ENCODE measurements at places on chromosomes 6 and 20.

DNA sequence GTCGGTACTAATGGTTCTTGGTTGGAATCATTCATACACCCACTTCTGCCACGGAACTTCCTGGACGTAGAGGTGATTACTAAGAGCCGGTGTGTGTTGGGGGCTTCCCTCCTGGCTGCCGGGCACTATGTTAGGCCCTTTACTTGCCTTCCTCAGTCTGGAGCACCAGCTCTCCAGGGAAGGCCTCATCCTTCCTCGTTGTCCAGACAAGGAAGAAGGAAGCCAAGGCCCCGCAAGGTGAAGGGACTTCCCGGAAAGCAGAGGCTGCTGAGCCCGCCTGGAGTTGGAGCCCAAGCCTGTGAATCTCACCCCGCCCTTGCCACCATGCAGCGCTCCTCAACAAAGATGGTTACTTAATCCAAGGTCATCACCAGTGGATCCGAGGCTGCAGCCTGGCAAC is 26.2 kb downstream of the AAR2 start:
- DNase-seq, result no peak

DNA sequence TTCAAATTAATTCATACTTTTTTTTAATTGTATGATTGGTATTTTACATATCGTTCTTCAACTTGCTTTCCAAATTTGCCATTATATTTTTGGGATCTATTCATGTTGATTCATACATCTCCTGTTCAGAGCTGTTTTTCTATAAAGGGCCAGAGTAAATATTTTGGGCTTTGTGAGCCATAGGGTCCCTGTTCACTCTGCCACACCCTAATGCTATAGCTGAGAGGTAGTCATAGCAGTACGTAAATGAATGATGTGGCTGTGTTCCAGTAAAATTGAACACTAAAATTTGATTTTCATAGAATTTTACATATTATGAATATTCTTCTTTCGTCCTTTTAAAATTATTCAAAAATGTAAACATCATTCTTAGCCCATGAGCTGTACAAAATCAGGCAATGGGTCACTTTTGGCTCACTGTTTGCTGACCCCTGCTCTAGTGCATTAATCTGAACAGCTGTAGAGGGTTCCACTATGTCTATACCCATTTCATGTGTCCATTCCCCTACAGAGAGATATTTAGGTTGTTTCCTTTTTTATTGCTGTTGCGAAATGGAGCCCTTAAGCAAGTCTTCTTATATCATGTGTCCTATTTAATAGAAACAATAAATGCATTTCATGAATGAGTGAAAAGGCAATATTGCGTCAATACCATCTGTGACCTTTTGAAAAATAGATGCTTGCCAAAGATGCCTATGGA is 136.4 kb upstream of the SALL4 start:
- no peak for DNase-seq

DNA sequence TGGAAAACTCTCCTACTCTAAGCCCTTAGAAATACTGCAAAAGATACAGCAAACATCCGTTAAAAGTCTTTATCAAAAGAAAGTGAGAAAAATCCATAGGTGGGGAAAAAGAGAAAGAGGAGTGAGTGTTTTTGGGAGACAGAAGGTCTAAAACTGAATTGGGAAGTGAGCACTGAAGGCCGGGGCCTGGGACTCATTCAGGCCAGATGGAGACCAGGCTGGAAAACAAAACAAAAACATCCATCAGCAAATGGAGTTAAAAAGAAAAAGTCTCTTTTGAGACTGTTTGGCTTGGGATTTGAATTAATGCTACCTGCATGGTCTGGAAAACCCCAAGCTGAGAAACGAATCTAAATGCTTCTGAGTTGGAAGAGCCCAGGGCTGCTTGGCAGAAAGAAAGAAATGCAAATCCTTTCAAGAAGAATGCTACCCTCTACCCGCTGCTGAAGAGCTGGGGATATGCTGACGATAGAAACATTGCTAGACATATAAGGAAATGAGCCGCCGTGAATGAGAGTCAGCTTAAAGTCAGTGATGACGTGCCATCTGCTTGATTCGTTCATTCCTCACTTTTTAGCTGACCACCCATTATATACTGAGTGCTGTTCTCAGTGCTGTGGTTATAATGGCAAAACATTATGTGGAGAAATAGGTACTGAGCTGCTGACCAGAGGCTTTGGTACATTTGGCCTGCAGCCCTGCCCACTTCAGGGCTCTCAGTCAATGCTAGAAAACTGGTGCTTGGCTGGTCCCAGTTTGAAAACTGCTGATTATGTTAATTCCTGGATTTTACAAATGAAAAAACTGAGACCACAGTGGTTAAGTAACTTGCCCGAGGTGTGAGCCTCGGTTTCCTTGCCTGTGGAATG is 28.0 kb upstream of the TULP4 start:
- DNase-seq, result no peak

DNA sequence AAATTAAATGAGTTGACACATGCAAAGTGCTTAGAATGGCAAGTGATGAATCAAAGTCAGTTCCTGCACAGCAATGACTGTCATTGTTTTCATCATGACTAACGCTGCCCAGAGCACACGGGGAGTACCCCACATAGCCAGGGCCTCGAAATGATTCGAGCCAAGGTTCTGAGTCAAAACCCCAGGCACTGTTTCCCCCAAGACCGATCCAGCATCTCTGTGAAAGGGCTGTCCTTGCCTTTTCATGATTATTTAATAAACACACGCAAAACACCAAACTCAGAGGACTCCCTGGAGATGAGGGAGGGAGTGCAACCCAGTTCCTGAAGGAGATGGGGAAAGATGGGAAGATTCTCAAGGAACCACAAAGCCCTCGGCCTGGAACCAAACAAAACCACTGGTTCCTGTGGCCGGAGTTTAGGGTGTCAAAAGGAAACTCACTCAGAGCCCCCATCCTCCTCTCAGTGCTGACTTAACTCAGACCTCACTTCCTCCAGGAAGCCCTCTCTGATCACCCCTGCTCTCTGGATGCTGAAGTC is 3.8 kb downstream of the PREX1 start:
- DNase-seq, result peak; percentile 51

DNA sequence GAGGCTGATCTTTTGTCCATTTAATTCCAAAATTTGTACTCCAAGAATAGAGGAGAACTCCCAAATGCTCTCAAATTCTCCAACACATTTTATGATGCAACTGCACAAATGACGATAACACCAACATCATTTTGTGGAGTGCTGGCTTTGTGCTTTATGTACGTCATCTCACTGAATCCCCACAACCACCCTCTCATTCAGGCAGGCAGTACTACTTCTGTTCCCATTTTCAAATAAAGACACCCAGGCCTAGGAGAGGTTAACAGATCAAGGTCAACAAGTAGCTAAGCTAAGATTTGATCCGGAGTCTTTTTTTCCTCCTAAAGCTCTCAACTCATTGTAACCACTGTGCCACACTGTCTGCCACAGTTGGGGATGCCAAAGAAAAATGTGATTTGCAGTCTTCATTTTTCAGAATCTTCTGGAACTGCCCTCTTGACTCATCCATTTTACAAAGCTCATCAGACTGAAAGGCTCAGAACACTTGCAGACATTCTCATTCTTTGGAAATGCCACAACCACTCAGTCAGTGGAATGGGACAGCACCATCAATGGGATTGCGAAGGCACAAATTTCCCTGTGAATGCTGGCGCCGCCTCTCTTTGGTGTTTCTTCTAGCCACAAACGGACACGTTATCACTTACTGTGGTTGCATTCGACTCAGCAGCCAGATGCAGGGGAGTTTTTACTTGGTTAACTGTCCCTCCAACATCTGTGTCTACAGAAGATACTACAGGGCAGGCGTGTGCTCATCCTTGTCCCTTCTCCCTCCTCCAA is 184.4 kb downstream of the GJA10 start:
- DNase-seq, result no peak

- no peak for DNase-seq
Observed at GRCh38 chr6:25961619-25962148, 918 bp upstream of the TRIM38 start.

- no peak for DNase-seq
Observed at GRCh38 chr6:140046016-140046632, 671.7 kb upstream of the CITED2 start.

All from activated gamma-delta T cell treated with Interleukin-2 at 50 U/mL for 16 hours (primary cell).